ENCODE measurements at places on chromosomes 2 and 18.

GRCh38 chr2:65366595-65367125, 65.7 kb downstream of the SPRED2 start:
- no peak for DNase-seq

GRCh38 chr18:46632401-46633071, 24.5 kb downstream of the LOXHD1 start:
- DNase-seq: no peak

GRCh38 chr2:188963741-188964140, 10.4 kb upstream of the COL3A1 start:
- DNase-seq: no peak

GRCh38 chr2:60882971-60883753, 1.8 kb downstream of the REL start:
- DNase-seq: no peak

GRCh38 chr18:45920367-45920766, 46.8 kb downstream of the EPG5 start:
- DNase-seq: no peak
